Left lobe of liver (tissue), 2 donors: ENCODE measurements at places on chromosomes 4 and X. TPM values are rescaled to one million over a fixed set of nuclear protein-coding genes. Genes with fewer than 3 reads are reported as not detected.

DNA sequence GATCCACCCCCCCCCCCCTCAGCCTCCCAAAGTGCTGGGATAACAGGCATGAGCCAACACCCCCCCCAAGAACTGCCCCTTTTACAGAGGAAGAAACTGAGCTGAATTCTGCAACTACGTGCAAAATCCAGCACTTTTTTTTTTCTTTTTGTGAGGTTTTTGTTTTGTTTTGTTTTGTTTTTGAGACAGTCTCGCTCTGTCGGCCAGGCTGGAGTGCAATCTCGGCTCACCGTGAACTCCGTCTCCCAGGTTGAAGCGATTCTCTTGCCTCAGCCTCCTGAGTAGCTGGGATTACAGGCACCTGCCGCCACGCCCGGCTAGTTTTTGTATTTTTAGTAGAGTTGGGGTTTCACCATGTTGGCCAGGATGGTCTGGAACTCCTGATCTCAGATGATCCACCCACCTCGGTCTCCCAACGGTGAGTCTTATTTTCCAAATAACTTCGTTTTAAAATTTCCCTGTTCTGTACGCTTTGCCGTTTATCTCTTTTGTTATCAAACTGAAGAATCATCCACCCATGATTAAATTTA, 4.9 kb downstream of the CRLF2 start:
- DNase-seq = no peak

DNA sequence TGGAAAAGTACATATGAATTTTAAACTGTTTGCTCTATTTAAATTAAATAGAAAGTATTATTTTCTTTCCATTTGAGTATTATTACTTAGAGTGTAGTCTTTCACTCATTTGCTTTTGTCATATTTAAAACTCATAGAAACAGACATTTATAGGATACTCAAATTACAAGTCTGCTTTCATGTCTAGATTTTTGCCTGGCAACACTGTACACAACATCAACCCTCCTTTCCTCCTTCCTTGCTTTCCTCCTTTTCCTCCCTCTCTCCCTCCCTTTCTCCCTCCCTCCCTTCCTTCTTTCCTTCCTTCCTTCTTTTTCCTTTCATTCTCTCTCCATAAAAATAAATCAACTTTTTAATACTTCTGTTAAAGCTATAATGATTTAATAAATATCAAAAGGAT, 2361.2 kb downstream of the ARAP2 start:
- DNase-seq = no peak

The SPANXN3 gene
- total RNA-seq = not detected

GRCh38 chr4:168637872-168638756, 141.3 kb downstream of the PALLD start:
- DNase-seq = no peak

DNA sequence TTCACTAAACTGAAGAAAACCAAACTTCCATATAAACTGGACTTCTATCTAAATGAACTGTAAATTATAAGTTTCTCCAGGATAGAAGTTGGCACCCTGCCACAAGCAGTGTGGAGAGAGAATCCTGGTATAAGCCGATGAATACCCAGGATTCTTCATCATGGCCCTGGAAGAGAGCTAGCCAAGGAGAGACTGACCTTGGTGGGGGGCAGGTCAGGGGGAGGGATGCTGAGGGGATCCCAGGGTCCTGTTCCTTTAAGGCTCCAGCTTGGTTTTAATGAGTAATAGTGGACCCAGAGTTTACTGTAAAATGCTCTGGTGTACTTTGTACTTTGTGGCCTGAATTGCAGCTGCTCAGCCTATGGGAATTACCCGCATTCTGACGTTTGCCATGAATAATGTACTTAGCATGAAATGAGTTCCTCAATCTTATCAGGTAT, 16.9 kb downstream of the RASSF6 start:
- DNase-seq = no peak

DNA sequence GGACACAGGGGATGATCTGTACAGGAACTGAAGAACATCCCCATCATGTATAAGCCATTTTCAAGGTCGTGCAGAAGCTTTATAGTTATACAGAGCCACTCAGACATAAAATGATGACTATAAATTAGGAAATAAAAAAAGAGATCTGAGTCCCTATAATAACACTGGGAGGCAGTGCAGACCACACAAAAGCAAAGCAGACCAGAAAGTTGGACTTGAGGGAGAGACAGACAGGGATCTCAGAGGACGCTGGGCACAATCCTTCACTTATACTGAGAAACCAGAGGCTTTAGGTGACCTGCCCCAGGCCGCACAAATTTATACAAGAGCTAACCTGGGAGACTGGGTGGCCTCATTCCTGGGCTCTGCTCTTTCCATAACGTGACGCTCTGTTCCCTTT, 70.5 kb downstream of the HADH start:
- DNase-seq = no peak

- DNase-seq = no peak
Measured at GRCh38 chr4:140472156-140472555, 25.9 kb downstream of the MGAT4D start.

The DMRTC1 gene
- total RNA-seq = not detected

DNA sequence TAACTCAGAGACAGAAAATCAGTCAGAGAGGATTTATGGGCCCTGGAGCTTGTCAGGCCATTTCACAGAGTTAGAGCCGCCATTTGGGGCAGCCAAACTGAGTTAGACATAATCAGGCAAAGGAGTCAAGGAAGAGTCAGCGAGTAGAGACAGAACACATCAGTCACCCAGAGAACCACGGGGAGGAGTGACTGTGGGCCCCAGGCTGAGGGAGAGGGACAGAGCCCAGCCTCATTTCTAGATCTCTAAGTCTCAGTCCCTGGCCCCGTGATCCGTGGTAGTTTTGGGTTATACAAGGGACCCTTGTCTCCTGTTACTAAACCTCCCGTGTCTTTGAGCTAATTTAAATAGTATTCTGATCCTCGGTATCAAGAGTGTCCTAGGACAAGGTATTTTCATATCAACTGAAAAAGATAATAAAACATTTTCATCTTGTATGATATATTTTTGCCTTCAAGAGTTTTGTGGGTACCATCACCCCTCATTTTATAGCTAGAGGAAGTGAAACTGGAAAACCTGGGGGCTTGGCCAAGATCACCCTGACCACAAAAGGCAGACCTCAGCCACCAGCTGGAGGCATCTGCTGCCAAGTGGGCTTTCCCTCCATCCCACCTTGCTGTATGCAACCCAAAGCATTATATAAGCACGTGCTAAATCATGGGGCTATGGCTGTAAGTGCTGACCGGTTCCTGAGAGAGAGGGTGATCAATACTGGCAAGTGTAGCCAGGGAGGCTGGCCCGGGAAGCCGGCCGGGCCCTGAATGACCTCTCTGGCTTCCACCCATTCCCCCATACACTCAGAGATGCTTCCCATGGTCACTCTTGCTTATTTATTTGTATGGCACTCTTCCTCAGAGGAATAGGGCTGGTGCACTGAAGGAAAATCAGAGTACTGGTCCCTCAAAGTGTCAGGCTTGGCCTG, 204.1 kb downstream of the BCOR start:
- DNase-seq = no peak

- DNase-seq = no peak
Measured at GRCh38 chrX:45524296-45524695, 323.6 kb upstream of the DIPK2B start.

The PRDX4 gene
- total RNA-seq = 166 TPM

GRCh38 chrX:9988762-9989161, 21.6 kb downstream of the CLDN34 start:
- no peak for DNase-seq

- DNase-seq = no peak
Measured at GRCh38 chrX:113828470-113828869, 755.4 kb upstream of the HTR2C start.

GRCh38 chrX:13898083-13898482, 81.2 kb upstream of the GPM6B start:
- no peak for DNase-seq

- no peak for DNase-seq
Measured at GRCh38 chr4:9716093-9716492, 65.3 kb upstream of the DRD5 start.

The CTAG1B gene
- not detected for total RNA-seq
